Left renal cortex interstitium (tissue), 4 donors: ENCODE measurements at places on chromosomes 13 and 19. TPM values are rescaled to one million over a fixed set of nuclear protein-coding genes. Genes with fewer than 3 reads are reported as not detected.
A peak's percentile ranks its signal among the peaks of the same experiment; 100 is the strongest.

DNA sequence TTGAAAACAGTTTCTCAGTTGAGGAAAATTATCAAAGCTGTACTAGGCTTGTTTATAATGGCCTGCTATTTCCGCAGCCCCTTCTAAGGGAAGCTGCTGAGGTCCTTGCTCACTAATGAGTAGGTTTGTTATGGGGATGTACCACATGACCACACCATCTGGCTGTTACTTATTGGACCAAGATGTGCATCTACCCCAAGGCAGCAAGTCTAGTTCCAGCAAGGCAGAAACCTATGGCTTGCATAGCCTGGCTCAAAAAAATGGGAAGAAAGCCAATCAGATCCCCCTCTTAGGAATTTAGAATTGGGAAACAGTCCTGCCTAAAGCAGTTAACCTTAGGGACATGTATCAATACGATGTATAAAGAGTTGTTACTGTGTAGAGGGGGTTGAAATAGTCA, 186.5 kb upstream of the SPRY2 start:
- no peak for DNase-seq

DNA sequence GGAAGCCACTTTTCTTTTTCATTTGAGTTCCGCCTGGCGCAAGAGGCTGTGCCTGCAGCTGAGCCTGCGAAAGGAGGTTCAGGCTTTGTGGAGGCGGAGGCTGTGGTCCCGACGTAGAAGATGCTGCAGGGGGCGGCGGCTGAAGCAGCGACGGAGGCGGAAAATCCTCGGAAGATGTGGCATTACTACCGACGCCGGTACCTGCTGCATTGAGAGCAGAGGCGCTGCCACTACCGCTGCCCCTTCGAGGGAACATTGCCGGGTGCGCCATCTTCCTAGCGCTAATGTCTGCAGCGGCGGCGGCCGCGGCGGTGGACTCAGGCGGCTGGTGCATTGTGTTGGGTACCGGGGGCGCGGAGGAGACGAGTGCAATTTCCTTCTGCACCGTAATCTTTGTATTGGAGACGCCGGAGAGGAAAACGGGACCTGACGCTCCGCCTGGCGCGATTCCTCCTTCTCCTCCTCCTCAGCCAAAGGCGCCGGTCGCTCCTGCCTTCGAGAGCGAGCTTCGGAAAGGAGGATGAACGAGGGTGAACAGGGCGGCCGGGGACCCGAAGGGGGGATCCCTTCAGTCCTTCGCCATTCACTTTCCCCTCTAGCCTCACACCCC, at the start of gene TSC22D1:
TSS of gene TSC22D1 (minus strand) at position 590 of the 610 bp plus-strand sequence. CDS start at position 334, 256 bp downstream.
- DNase-seq = no peak

DNA sequence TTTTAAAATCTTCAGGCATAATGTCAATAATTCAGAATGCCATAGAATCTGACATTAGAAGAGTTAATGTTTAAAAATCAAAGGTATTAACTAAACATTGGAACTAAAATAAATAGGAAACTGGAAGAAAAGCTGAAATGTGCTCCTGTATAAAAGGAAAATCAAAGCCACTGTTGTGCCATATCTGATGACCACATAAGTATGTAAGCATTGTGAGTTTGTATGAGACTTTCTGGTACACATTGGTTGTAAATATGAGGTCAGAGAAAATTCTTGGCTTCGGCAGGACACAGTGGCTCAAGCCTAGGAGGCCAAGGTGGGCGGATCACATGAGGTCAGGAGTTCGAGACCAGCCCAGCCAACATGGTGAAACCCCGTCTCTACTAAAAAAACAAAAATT, 48.3 kb upstream of the INTS6 start:
- no peak for DNase-seq

DNA sequence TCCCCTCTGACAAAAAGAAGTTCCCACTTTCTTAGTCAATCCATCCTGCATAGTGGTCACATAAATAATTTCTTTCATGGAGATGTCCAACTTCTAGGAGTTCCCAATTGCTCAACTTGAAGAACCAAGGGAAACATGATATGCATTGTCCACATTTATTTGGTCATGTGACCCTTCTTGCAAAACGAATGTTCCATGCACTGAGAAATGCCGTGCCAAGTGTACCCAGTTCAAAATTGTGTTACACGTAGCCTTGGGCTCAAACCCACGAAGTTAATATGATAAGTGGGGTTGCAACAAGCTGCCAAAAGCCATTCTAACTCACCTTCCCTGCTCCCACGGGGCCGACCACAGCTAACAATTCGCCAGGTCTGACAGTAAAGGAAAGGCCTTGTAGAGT, 113.1 kb downstream of the ABCC4 start:
- no peak for DNase-seq

- no peak for DNase-seq
Observed at GRCh38 chr13:103812558-103812957, 746.3 kb upstream of the SLC10A2 start.

GRCh38 chr19:752652-753517, 2.0 kb downstream of the MISP start:
- DNase-seq = no peak

DNA sequence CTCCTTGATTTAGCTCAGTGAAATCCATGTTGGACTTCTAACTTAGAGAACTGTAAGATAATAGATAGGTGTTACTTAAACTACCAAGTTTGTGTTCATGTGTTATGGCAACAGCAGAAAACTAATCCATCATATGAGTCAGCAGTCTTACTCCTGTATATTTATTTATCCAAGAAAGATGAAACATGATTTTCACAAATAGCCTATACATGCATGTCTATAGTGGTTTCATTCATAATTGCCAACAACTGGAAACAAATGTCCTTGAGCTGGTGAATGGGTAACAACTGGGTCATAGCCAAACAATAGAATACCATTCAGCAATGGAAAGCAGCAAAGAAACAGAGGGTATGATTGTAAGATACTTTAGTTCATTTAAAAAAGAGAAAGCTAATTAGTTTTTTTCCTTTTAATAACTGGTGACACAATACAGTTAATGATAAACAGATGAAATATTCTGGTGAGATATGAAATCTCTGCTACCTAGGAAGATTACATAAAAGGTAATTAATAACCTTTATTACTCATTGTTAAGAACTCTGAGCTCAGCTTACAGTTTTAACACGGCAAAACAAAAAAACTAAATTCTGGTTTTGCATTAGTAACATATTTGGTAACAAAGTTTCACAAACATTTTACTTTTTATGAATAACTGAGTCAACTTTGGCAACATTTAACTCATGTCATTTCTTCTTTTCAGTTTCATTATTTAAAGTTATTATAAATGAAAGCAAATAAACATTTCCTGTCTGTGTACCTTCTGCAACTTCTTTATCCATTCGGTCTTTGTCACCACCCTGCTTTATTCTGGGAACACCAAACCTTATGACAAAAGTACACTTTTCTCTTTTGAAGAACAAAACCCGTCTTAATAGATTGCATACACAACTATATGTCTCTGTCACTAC, 181.3 kb downstream of the LIG4 start:
- no peak for DNase-seq

DNA sequence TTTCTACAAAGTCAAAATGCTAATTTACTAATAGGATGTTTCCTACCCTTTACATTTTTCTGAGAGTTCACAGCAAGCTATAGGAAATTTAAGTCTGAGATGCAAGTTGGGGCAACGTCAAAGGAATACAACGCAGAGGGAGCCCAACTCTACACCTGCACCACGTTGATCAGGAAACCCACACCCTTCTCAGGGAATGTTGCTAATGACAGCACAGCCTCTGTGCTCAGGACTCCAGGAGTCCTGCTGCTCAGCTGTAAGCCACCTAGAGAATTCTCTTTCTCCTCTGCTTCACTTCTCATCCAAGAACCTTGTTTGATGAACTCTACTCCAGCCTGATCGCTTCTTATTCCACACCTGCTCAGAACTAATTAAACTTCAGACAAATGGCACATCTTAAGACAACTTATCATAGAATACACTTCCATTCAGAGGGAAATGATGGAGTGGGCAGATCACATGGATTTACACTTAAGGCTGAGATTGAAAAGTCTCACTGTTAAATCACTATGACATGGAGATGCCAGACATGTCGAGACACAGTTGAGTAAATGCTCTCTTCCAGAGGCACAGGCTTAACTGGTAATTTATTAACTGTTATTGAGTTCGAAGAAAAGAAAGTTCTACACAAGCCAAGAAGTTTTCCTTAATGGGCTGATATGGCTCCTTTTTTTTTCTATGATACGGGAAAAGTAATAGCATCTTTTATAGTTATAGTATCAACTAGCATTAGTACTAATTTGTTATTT, 811.6 kb upstream of the ARGLU1 start:
- DNase-seq = no peak

GRCh38 chr19:52527956-52528351, 486 bp downstream of the ZNF808 start:
- no peak for DNase-seq

DNA sequence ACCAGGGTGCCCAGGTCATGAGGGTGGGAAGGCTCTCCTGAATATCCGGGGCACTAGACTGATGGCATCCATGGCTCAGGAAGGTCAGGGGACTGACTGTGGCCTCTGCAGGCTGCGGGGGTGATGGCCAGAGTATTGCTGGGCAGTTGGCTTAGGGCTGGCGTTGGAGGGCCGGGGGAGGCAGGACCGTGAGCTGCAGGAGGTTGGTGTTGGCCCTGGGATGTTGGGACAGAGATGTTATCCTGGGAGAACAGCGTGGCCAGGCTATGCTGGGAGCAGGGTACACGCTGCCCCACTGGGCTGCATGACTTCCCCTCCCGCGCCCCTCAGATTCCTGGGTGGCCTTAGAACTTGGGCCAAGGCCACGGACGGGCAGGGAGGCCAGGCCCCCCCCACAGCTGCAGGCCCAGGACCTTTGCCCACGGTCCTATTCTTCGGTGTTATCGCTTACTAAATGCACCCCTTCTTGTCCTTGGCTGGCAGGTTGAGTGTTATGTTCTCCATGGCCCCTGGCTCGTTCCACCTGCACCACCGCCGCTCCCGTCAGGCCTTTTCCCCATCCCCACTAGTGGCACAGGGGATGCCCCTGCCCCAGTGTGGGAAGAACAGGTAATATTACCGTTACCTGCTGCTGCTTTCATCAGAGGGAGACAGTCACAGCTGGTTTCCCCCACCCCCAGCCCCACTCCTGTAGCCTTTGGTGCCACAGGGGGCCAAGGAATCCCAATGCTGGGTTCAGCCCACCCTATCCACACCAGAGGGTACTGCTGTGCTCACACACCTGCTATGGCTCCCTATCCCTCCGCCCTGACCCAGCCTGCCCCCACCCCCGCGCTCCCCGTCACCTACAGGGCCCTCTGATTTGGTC, 3.2 kb upstream of the ISYNA1 start:
- DNase-seq = no peak

GRCh38 chr19:13262450-13262849, 112.2 kb downstream of the IER2 start:
- DNase-seq = peak; percentile 20

GRCh38 chr13:86655561-86655960, 856.3 kb upstream of the SLITRK6 start:
- no peak for DNase-seq

THSD1 gene
- polyA plus RNA-seq = 8.3 TPM

ZNF846 gene
- 15.3 TPM for polyA plus RNA-seq

SACS gene
- 10.4 TPM for polyA plus RNA-seq

MIA gene
- polyA plus RNA-seq = 0.87 TPM

TJP3 gene
- 16.0 TPM for polyA plus RNA-seq

LGALS7B gene
- polyA plus RNA-seq = not detected

CBARP gene
- 1.1 TPM for polyA plus RNA-seq

CEACAM1 gene
- polyA plus RNA-seq = 15.0 TPM

CLEC17A gene
- polyA plus RNA-seq = not detected
